Stimulated activated CD8-positive, alpha-beta memory T cell treated with anti-CD3 and anti-CD28 coated beads, Interleukin-12 subunit alpha, Interleukin-12 subunit beta, amount 100 ng/mL, for 1 hour (primary cell): ENCODE measurements at places on chromosomes 12 and 14.

- no peak for DNase-seq
Observed at GRCh38 chr14:23364164-23365035, 572 bp downstream of the EFS start.

DNA sequence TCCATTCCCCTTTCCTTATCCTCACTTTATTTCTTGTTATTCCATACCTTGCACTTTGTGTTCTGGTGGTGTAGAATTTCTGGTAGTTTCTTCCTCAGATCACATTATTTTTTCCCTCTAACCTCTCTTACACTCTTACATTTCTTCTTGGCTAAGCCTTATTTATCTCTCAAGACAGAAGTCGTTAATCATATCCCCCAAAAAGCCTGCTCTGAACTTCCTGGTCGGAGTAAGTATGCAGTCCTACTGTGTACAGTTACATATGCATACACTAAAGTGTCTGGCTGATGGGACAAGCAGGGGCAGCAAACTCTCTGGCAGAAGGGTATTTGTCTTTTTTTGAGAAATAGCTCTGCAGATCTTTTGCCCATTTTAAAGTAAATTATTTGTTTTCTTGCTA, 33.1 kb upstream of the USP15 start:
- DNase-seq = no peak

GRCh38 chr14:92430686-92431085, 82.9 kb upstream of the RIN3 start:
- no peak for DNase-seq

DNA sequence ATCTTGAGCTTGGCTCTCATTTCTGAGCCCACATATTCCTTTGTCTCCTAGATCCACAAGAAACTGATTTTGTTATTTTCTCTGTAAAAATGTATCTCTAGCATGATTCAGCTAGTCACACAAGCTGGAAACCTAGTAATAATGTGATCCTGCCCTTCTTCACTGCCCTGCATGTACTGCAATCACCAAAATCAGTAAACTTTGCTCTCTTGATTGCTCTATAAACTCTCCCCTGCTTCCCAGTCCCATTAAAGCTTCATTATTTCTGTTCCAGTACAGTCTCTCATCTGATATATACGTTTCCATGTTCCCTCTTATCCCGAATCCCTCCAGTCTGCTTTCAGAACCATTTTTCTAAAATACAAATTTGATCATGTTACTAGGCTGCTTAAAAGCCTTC, 166.5 kb downstream of the MSRB3 start:
- no peak for DNase-seq

DNA sequence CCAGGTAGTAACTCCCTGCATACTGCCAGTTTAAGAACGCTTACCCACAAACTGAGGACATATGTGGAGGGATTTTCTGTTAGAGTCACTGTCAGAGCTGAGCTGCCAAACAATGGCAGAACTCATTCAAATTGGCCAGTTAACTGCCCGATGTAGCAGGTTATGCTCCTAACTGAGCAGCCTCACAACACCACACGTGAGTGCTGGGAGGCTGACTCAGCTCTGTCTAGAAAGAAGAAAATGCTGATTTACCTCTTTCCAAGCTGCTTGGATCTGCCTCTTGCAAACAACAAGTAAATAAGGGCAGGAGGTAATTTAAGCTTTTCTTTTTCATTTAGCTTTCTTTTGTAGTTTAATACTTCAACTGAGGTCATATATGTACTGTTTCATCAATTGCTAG, 195.6 kb downstream of the PELI2 start:
- DNase-seq = no peak

- DNase-seq = no peak
Observed at GRCh38 chr14:28813810-28814209, 47.2 kb downstream of the FOXG1 start.

- DNase-seq = no peak
Observed at GRCh38 chr12:55637467-55637866, 775 bp downstream of the OR10P1 start.

DNA sequence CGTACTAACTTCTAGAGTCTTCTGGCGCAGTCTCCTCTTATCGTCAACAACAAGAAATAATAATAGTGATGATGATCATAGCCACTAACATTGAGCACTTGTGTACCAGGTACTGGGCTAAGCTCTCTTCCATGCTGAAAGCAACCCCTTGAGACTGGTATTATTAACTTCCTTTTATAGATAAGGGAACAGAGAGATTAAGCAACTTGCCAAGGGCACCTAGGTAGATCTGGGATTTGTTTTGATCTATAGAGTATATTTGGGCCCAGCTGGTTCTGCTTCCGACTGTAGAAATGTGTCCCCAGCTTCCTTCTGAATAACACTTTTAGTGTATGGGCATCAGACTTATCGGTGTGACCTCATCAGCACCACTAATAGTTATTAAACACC, 1.1 kb upstream of the ZNF219 start:
- DNase-seq = no peak

DNA sequence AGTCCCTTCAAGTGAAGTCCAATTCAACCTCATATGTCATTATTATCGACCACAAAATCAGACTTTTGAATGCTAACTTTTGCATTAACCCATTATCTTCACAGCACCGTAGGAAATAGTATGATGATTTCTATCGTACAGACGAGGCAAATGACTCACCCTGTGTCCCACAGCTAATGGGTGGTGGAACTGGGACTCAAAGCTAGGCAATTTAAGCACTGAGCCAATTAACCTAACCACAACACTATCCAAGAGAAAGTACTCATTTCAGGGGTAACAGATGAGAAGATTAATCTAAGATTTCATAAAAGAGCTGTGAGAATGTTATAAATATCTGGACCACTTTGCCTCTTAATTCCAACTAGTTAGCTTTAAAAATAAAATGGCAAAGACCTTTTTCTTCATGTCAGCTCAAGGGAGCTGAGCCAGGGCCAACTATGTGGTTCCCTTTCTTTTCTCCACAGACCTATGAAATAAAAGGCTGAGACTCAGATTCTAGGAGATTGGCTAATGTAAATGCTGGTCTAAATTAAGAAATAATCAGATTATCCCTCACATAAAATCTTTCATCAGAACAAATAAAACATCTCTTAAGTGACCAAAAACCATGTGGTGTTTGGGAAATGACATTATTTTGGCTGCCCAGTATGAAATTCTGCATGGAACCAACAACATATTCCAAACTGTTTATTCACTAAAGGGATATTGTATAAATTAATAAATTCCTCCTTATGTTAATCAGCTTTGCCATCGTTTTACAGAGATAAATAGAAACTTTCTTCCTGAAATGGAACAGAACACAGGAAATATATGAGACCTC, 4.9 kb downstream of the PTGER2 start:
- DNase-seq = no peak

DNA sequence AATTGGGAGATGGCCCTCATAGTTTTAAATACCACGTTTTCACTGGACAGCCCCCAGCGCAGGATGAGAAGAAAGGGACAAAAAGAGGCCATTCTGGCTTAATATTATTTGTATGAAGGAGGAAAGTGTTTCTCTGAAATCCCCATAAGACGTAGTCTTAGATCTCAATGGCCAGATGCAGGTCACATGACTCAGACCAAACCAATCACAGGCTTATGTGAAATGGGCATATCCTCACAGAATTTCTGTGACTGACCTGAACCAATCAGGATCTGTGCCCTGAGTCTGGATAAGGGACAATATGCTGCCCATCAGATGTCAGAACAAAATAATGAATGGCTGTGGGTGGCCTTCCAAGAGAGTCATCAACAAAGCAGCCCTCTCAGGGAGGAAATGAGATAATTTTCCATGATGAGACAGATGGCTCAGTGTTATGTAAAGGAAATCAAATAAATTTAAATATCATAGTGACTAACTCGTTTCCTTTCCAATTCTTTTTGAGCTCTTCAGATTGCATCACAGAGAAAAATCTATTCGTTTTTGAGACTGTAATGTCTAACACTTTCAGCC, 1009.5 kb upstream of the TMEM132C start:
- DNase-seq = no peak

GRCh38 chr12:124756166-124756565, 107.5 kb downstream of the SCARB1 start:
- DNase-seq = no peak
